ENCODE measurements at places on chromosomes 4 and X.

DNA sequence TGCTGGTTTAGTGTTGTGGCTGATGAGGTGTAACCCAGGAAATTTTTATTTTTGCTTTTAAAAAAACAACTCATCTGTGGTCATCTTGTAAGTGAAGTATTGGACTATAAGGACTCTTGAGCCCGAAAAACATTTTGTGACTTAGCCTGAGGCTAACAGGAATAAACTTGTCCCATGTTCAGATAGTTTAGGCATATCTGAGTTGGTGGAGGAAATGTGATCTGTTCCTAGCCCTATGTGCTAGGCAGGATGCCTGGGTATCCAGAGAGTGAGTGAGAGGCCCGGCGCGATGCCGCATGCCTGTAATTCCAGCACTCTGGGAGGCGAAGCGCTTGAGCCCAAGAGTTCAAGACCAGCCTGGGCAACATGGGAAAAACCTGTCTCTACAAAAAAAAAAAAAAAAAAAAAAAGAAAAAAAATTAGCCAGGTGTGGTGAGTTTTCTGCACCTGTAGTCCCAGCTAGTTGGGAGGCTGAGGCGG, 3.7 kb downstream of the SMS start:
- DNase-seq, result no peak

- no peak for DNase-seq
Observed at GRCh38 chr4:94305466-94306225, 37.0 kb downstream of the HPGDS start.

DNA sequence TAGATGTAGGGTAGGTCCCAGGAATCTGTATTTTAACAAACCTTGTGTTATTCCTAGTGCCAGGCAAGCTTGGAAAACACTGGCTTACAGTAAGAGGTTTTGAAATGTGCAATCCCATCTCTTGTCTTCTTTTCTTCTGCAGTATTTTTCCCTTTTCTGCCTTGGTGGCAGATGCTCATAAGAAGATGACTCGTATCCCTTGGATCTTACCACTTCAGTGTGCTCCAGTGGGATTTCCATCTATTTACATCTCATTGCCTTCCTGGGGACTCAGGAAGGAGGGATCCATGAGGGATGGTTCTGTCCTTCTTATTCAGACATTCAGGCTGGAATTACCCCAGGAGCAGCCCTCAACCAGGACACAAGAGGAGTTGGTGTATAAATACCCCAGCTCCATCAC, 136.6 kb downstream of the NHS start:
- DNase-seq, result no peak

- no peak for DNase-seq
Observed at GRCh38 chr4:75950213-75950815, 9.5 kb upstream of the NAAA start.

DNA sequence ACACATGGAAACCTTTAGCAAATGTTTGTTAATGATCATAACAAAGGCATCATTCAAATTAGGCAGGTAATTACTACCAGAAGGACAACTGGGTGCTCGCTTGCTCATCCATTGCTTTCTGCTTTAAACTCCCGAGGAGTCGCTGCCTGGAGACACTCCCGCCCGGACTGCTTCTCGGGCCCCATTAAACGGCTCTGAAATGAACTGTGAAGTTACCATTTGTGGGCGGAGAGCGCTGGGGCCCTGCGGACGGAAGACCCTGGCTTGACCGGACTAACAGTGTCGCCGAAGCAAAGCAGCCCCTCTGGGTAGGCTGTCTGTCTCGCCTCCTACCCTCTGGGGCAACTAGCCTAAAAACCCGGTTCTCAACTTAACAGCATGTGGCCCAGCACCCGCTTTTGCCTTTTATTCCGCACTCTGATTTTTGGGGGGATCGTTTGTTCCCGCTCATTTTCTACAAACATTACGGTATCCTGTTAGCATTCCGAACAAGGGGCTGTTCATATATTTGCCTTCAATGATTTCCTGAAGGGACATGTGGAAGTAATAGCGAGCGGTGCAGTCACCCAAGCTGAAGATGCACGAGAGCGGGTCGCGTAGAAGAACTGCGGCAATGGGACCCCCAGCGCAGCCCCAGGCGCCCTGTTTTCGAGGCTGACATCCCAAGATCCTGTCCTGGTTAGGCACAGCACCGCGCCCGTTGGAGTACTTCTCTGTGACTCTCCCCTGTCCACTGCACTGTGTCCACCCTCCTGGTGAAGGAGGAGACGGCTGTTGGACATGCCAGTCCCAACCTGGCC, 1.6 kb upstream of the PDGFRA start:
- DNase-seq, result no peak

GRCh38 chr4:154709550-154709949, 34.2 kb upstream of the LRAT start:
- DNase-seq, result no peak

DNA sequence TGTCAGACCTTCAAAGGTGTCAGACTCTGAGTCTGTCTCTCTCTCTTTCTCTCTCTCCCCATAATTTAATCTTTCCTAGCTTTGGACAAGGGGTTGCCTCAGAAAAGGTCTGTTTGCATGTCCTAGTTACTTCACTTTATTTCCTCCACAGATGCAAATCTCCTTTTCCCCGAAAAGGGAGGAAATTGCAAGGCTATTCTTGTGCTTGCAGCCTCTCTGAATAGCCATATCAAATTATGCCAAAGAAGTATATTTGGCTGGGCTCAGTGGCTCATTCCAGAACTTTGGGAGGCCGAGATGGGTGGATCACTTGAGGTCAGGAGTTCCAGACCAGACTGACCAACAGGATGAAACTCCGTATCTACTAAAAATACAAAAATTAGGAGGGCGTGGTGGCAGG, 145.6 kb upstream of the GATB start:
- no peak for DNase-seq

DNA sequence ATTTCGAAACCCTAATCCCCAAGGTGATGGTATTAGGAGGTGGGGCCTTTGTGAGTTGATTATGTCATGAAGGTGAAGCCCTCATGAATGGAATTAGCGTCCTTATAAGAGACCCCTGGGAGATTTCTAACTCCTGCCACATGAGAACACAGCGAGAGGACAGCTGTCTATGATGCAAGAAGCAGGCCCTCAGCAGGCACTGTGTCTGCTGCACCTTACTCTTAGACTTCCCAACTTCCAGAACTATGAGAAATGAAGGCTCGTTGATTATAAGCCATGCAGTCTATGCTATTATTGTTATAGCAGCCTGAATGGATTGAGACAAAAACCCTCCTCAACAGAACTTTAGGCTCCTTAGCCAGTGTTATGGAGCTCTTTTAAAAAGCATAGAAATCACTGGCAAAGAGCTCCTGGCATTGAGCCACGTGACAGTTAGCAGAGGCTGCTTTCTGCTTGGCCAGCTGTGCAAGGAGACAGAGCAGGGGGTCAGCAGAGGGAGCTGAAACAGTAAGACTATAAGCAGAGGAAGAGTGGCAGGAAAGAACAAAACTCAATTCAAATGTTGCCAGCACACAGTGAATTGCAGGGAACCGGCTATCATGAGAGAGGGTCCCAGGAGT, 219.2 kb upstream of the FAT1 start:
- no peak for DNase-seq

DNA sequence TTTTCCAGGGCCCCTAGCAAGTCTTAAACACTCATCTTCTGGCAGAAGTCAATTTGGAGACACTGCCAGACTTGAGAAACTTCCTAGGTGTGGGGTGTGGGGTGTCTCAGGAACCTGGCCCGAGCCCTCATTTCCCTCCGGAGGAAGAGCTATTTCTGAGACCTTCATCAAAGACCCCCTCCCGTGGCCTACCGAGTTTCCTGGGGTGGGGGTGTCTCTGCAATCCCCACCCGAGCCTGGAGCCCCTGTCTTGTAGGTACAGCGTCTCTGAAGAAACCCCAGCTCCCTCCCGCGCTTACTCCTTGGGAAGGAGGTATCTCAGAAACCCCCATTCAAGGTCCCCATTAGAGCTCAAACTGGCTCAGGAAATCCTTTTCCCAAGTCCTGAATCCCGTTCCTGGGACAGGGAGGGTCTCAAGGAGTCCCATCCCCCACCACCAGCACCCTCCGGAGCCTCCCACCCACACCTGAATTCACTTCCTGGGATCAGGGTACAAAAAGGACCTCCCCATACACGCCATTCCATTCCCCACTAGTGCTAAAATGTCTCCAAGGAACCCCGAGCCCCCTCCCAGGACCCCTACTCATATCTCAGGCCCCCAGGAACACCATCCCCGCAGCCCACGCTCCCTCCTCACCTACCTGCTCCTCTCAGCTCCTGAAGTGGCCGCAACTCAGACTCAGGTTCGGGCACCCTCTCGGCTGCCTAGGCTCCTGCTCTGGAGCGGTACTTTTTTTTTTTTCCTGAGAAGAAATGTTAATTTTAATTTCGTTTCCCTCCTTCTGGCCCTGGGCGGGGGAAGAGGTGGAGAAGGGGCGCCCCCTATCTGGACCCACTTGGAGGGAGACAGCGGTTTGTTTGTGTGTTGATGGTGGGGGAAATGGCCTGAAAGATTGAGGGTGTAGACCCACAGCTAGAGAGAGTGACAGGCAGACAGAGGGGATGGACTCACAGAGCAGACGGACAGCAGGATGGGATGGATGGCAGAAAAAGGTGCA, 1.1 kb downstream of the SLC38A5 start:
- no peak for DNase-seq
